ENCODE measurements at places on chromosomes 3 and 15.

GRCh38 chr3:17088602-17089313 is 204.0 kb downstream of the PLCL2 start:
- DNase-seq = no peak

GRCh38 chr3:127590282-127590592 is 296 bp downstream of the TPRA1 start:
- DNase-seq = no peak

DNA sequence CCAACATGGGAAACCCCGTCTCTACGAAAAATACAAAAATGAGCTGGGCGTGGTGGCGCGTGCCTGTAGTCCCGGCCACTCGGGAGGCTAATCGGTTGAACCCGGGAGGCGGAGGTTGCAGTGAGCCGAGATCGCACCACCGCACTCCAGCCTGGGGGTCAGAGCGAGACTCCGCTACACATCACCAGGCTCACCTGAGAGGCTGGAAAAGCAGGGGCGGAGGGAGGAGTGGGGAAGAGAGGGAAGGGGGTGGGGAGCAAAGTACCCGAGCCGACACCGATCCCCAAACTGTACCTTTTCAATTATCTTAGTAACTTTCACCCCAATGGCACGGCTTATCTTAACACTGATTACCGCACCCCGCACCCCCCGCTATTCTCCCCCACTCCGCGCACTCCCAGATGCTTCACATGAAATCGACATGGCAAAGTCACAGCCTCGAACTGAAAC is 46.4 kb upstream of the SYNM start:
- no peak for DNase-seq

- DNase-seq = no peak
Observed at GRCh38 chr15:24318981-24319380, 356.6 kb upstream of the NPAP1 start.

GRCh38 chr3:80227216-80227615 is 459.4 kb upstream of the ROBO1 start:
- DNase-seq = no peak

- DNase-seq = no peak
Observed at GRCh38 chr15:52738311-52738710, 51.8 kb downstream of the ONECUT1 start.
